ENCODE measurements at places on chromosomes 11 and 22.

GRCh38 chr11:14541192-14541947 is 21.2 kb upstream of the PSMA1 start:
- peaks cover 81% of the 10 kb centered on the region for H3K4me1 ChIP-seq
- no peaks in the 10 kb centered on the region for H3K27me3 ChIP-seq
- H3K4me3 ChIP-seq: no peak overlapping the region

GRCh38 chr11:72984453-72985077 is 157.6 kb downstream of the FCHSD2 start:
- H3K36me3 ChIP-seq: peaks cover 22% of the 10 kb centered on the region
- H3K27ac ChIP-seq: no peak overlapping the region
- H3K27me3 ChIP-seq: no peaks in the 10 kb centered on the region

DNA sequence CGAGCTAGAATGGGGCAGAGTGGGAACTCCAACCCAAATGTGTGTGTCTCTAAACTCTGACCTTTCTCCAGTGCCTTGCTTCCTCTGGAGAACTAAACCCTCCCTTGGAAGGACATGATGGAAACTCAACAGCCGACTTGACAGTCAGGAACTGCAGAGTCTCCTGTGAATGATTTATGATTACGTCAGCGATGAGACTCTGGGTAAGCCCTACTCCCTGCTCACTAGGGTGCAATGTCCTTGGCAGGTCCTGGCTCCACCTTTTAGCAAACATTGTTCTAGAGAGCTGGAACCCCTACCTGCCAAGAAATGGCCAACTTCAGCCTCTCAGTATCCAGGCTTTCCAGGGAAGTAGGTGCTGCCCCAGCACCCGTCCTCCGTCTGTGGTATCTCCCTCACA is 96.1 kb upstream of the CD82 start:
- peaks cover 4% of the 10 kb centered on the region for H3K27me3 ChIP-seq
- no peak for DNase-seq

- peaks cover under 1% of the 10 kb centered on the region for H3K27me3 ChIP-seq
- H3K4me3 ChIP-seq: no peak overlapping the region
- no peak for DNase-seq
- no peak overlapping the region for H3K27ac ChIP-seq
- no peaks in the 10 kb centered on the region for H3K4me1 ChIP-seq
Measured at GRCh38 chr11:22725079-22725478, 58.7 kb downstream of the GAS2 start.

DNA sequence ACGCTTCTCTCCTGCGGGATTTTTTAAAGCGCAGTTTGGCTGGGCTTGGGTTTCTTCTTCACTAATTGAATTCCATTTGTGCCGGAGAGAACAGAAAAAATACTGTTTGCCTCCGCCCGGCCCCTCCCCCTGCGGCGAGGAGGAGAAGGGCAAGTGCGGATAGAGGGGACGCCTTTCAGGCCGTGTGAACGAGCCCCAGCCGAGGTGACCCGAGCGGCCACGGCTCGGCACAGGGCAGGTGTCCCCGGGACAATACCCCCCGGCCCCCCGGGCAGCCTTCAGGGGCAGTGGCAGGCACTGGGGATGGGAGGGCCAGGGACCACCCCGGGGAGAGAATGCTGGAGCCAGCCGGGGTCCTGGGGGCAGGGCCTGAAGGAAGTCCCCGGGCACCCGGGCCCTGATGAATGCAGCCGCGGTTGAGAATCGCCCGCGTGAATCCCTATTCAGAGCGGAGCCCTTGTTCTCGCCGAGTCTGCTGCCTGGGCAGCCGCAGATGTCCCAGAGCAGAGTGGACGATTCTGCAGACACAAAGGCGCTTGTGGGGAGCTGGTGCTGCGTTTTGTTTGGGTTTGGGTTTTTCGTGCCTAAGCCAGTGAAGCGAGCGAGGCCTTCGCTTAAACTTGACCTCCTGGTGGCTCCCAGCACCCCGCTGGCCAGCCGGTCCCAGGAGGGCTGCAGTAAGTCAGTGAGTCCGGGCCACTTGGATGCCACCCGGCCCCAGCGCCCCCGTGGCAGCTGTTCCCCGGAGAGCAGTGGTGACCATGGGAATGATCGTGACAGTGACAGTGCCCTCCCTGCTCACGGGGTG is 96.0 kb downstream of the WNT7B start:
- DNase-seq: no peak
- no peak overlapping the region for H3K27ac ChIP-seq
- no peaks in the 10 kb centered on the region for H3K36me3 ChIP-seq
- peaks cover 28% of the 10 kb centered on the region for H3K27me3 ChIP-seq

Data from activated T-helper 1 cell treated with anti-CD3 and anti-CD28 coated beads, Interleukin-12 subunit alpha, Interleukin-12 subunit beta, Interleukin-2, Interleukin-4 antibody, amounts not matched to agents 30 ng/mL and 10 ng/mL and 1 ng/mL, durations not matched to agents 14 hours and 24 hours and 36 hours (primary cell).